ENCODE measurements at places on chromosomes 4 and X. TPM values are rescaled to one million over a fixed set of nuclear protein-coding genes. Genes with fewer than 3 reads are reported as not detected.
A peak's percentile ranks its signal among the peaks of the same experiment; 100 is the strongest.

Gene SHROOM4
- 2.2 TPM for total RNA-seq

Gene FGF16
- total RNA-seq = not detected

Gene PGAM4
- total RNA-seq = not detected

GRCh38 chrX:48790477-48790876 lies 4.1 kb downstream of the GATA1 start:
- no peaks in the 10 kb centered on the region for H3K4me1 ChIP-seq
- no peaks in the 10 kb centered on the region for H3K36me3 ChIP-seq
- no peak for DNase-seq
- peaks cover 22% of the 10 kb centered on the region for H3K27me3 ChIP-seq

DNA sequence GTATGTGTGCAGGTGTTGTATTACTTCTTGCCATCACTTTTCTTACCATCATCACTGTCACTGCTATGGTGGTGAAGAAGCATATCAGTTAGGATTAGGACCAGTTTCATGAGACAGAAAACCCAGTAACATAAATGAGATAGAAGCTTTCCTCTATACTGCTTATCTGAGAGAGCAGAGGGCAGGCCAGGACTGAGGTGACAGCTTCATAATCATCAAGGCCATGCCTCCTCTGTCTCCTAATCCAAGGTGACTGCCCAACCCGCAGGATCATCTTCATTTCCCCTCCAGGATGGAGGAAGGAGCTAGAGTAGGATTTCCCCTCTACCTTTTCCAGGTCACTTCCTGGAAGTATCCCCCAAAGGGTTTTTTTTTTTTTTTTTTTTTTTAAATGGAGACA lies 35.4 kb downstream of the TMEM131L start:
- no peaks in the 10 kb centered on the region for H3K36me3 ChIP-seq
- no peak overlapping the region for H3K4me3 ChIP-seq
- no peak for DNase-seq
- H3K27me3 ChIP-seq = no peaks in the 10 kb centered on the region
- H3K27ac ChIP-seq = no peak overlapping the region
- H3K4me1 ChIP-seq = peaks cover 23% of the 10 kb centered on the region

GRCh38 chrX:129876771-129877305 lies 29.1 kb upstream of the UTP14A start:
- DNase-seq = peak; percentile 29
- no peaks in the 10 kb centered on the region for H3K4me1 ChIP-seq
- no peak overlapping the region for H3K4me3 ChIP-seq
- H3K27me3 ChIP-seq = peaks cover 13% of the 10 kb centered on the region
- no peak overlapping the region for H3K27ac ChIP-seq

DNA sequence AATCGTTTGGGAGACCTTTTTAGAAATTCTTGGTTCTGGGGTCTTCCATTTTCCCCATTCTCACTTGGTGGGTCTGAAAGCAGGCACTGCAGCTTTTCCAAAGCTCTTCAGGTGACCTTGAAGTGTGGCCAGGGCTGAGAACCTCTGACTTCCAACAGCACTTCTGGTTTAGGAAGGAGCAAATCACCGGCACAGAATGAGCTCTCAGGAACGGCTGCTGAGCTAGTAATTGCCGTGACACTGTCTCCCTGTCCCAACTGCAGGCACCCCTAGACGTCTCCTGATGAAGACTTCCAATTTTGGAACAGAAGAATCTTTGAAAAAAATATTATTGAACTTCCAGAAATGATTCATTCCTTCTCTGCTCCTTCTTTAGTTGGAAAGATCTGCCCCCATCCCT lies 31.3 kb downstream of the CD38 start:
- H3K27me3 ChIP-seq = peaks cover 29% of the 10 kb centered on the region
- no peak overlapping the region for H3K4me3 ChIP-seq

DNA sequence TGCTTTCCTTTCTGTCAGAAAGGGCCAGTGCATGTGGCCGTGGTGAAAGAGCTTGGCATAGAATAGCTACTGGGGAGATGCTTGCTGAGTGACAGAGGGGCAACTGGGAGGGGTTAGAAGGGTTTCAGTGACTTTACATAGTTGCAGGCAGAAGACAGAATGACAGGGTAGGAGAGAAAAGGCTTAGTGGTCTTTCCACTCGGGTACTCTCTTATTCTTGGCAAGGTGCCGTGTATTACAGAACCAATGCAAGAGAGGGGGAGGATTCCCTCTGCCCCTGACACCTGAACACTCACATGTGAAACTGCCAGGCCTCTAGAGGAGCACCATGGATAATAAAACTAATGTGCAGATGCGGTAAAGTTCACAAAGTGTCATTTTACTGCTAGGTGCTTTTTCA lies 228.2 kb downstream of the MGST2 start:
- no peak for DNase-seq
- no peaks in the 10 kb centered on the region for H3K36me3 ChIP-seq
- no peaks in the 10 kb centered on the region for H3K4me1 ChIP-seq
- H3K4me3 ChIP-seq = no peak overlapping the region
- no peaks in the 10 kb centered on the region for H3K27me3 ChIP-seq
- no peak overlapping the region for H3K27ac ChIP-seq

GRCh38 chr4:123804196-123804721 lies 407.7 kb downstream of the SPRY1 start:
- H3K27me3 ChIP-seq = no peaks in the 10 kb centered on the region
- DNase-seq = no peak
- H3K27ac ChIP-seq = no peak overlapping the region
- H3K4me3 ChIP-seq = no peak overlapping the region
- no peaks in the 10 kb centered on the region for H3K36me3 ChIP-seq

GRCh38 chrX:119871245-119871598 lies 311 bp downstream of the RNF113A start:
- no peaks in the 10 kb centered on the region for H3K27me3 ChIP-seq
- H3K36me3 ChIP-seq = no peaks in the 10 kb centered on the region
- H3K4me3 ChIP-seq = peak overlapping the region; percentile 89
- no peaks in the 10 kb centered on the region for H3K4me1 ChIP-seq
- H3K27ac ChIP-seq = peak overlapping the region; percentile 81

DNA sequence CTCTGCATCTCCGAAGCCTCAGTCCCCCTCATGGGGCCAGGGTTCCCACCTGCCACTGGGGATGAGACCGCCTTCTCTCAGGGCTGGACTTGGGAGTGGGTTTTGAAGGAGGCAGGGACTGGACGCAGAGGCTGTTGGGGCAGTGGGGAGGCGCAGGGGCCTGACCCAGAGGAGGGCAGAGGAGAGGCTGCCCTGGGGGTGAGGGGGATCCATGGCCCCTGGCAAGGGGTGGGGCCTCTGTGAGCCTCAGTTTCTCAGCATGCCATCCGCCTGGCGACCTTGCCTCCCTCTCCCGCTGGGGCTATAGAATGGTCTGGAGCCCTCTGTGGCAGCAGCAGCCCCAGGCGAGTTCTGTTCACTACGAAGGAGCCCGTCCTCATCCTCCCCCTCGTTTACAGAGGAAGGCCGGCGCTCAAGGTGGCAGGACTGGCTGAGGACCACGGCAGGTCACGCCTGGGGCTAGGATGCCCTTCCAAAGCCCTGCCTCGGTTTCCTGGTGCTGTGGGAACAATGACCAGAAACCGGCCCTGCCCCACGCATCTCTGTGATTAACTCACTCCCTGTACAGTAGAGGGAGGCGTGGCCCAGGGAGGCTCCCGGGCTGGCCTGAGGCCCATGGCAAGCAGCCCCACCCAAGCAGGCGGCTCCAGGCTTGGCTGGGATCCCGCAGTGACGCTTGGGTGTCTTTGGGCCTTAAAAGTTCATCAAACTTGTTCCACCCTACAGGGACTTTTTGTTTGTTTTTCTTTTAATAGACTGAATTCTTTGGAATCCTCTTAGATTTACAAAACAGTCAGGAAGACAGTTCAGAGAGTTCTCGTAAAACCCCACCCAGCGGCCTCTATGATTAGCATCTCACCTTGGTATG lies 16.0 kb upstream of the SH3TC1 start:
- peaks cover 13% of the 10 kb centered on the region for H3K27me3 ChIP-seq
- peaks cover 9% of the 10 kb centered on the region for H3K4me1 ChIP-seq

DNA sequence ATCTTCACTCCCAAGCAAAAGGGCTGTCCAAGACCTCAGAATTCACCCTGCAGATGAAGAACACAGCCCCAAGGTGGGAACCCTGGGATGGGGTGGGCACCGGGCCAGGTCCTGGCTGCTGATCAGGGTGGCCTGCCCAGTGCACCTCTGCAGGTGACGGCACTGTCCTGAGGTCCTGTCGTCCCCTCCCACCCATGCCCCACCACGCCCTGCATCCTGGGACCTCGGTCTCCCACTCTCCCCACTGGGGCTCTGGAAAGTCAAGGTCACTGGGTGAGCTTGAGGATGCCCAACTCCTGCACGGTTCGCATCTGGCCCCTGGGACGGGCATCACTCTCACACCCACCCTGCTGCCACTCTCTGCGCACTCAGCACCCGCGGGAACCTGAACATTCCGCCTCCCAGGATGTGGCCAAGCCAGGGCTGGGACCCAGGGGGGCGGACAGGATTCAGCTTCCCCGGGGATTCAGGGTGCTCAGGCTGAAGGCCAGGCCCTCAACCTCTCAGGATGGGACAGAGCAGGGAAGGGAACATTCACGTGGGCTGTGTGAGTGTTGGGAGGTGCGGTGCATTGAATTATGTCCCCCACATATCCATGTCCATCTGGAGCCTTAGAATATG lies 115.9 kb downstream of the CPZ start:
- H3K4me3 ChIP-seq = no peak overlapping the region
- DNase-seq = no peak
- no peaks in the 10 kb centered on the region for H3K36me3 ChIP-seq
- H3K27me3 ChIP-seq = no peaks in the 10 kb centered on the region

DNA sequence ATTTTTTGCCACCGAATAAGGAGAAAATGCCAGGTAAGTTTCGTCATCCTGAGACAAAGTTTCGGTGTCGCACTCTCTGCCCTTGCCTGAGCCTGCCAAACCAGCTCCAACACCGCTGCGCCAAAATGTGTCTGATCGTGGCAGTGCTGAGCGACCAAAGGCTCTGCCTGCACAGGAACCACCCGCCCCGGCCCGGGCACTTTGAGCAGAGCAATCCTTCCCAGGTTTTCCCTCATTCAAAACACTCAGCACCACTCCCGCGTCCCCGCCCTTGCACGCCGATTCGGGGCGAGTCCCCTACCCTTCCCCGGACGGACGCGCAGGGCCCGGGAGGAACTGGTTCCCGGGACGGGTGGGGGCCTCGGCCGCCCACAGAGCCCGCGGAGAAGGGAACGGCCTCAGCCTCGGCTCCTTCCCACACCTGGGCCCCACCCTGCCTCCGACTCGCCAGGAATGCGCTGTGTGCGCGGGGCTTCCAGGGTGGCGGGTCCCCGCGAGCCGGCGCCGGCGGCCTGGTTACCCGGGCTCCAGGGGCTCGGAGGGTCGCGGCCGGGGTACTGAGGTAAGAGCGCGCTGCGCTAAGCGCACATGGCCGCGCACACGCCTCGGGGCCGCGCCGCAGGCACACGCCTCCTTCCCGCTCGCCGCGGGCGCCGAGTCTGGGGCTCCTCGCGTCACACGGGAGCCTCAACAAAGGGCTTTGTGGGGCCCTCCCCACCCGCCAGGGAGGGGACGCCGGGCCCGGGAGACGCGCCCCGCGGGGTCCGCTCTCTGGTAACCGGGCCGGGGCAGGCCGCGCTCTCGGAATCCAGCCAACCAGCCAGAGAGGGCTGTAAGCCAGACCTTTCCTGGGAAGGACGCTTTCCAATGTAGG lies at the start of gene C4orf36:
TSS of gene C4orf36 (minus strand) at position 661 of the 874 bp plus-strand sequence. CDS start 902 bp downstream, outside the sequence.
- peak; percentile 18 for DNase-seq
- H3K36me3 ChIP-seq = no peaks in the 10 kb centered on the region
- no peaks in the 10 kb centered on the region for H3K27me3 ChIP-seq
- H3K27ac ChIP-seq = peak within 1 kb of the TSS; percentile 32

DNA sequence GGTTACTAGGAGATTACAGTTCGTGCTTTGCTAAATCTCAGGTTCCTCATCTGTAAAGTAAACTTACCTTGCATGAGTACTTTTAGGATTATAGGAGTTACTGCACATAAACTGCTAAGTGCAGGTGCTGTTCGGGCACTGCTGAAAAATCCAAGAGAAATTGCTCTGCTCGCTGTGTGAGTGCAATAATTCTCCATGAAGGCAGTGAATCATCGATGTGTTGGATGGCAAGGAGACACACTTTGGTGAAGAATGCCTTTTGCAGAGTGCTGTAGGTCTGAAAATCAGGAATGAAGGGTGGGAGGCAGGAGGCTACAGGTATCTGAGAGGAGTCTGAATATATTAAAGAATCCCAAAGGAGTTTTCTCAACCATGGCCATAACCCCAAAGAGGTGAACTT lies 113.0 kb downstream of the CHIC2 start:
- no peak for DNase-seq

- no peak overlapping the region for H3K27ac ChIP-seq
- H3K4me1 ChIP-seq = no peaks in the 10 kb centered on the region
- no peaks in the 10 kb centered on the region for H3K36me3 ChIP-seq
- no peaks in the 10 kb centered on the region for H3K27me3 ChIP-seq
- DNase-seq = no peak
Observed at GRCh38 chrX:6729626-6730025, 194.7 kb upstream of the VCX3A start.

DNA sequence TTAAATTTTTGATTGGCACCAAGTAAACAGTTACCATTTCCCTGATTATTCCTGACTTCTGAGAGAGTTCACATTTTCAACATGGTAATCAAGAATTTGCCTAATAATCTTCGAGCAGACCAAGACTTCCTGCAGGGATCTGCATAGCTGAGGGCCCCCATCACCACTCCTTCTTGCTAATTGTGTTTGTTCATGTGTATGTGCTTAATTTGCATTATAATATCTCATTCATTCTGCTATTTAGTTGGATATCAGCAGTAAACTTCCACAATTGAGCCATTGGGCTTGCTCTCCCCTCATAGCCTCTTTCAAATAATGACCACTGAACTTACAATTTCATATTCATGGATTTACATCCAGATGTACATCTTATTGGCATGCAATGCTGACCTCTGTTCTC lies 292.5 kb downstream of the SPATA18 start:
- DNase-seq = no peak
- no peak overlapping the region for H3K27ac ChIP-seq
- no peaks in the 10 kb centered on the region for H3K4me1 ChIP-seq
- no peaks in the 10 kb centered on the region for H3K27me3 ChIP-seq
- no peak overlapping the region for H3K4me3 ChIP-seq
- H3K36me3 ChIP-seq = no peaks in the 10 kb centered on the region

GRCh38 chr4:180057891-180058671 lies 2185.1 kb upstream of the TENM3 start:
- peaks cover 12% of the 10 kb centered on the region for H3K27me3 ChIP-seq
- no peaks in the 10 kb centered on the region for H3K4me1 ChIP-seq
- H3K27ac ChIP-seq = no peak overlapping the region
- no peak for DNase-seq
- peak overlapping the region; percentile 41 for H3K4me3 ChIP-seq

GRCh38 chr4:44056721-44057151 lies 391.9 kb downstream of the KCTD8 start:
- no peak for DNase-seq
- no peaks in the 10 kb centered on the region for H3K27me3 ChIP-seq
- H3K27ac ChIP-seq = no peak overlapping the region
- H3K4me1 ChIP-seq = no peaks in the 10 kb centered on the region

GRCh38 chr4:176563591-176563990 lies 229.1 kb downstream of the VEGFC start:
- no peaks in the 10 kb centered on the region for H3K27me3 ChIP-seq
- no peak overlapping the region for H3K27ac ChIP-seq
- no peaks in the 10 kb centered on the region for H3K4me1 ChIP-seq
- H3K36me3 ChIP-seq = no peaks in the 10 kb centered on the region
